ENCODE measurements at places on chromosomes 7 and 10.

DNA sequence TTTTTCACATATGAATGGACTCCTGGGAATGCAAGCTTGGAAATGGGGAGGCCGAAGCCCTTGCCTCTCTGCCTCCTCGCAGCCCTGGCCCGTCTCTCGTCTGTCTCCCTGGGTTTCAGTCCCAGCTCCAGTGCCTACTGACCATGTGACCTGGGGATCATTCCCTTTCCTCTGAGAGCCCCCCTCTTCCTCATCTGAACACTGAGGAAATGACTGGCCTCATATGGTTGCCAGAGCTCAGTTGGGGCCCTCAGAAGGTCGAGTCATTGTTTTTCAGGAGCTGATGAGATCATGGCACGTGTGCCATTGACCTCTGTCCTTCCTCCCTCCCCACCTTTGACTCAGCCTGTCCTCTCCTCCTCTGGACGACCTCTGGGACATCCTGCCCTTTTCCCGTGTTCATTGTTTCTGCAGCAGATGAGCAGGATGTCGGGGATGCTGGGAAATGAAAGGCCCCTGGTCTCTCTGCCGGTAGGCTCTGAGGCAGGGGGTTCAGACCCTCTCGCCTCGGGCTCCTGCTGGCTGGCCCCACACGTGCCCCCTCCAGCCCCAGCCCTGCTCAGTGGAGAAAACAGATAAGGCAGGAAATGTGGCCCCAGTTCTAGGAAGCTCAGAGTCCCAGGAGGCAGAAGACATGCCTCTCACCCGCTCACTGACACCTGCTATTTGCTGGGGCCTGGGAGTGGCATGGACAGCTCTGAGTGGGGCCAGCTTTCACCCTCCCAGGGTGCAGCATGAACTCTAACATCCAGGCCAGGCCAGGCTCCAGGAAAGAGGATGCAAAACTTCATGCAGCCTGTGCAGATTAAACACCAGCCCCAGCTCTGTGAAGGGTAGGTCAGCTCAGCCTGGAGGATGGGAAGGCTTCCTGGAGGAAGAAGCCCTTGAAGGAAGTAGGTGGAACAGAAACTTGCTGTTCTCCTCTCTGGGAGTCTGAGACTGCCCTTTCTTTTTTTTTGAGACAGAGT lies 8.3 kb upstream of the PPP1R35 start:
- peak; percentile 51 for DNase-seq

DNA sequence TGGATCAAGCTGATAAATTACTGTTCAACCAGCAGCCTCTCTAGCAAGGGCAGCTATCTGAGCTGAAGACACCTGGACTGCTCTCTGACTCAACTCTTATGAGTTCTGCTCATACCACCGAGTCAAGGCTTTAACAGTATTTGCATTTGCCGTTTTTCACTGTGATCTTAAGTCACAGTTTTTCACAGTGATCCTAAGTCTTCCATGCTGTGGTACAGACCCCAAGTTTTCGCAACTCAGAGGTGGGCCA lies 31.3 kb downstream of the PIP4K2A start:
- no peak for DNase-seq

- DNase-seq: no peak
Measured at GRCh38 chr10:132601567-132601966, 64.0 kb downstream of the INPP5A start.

DNA sequence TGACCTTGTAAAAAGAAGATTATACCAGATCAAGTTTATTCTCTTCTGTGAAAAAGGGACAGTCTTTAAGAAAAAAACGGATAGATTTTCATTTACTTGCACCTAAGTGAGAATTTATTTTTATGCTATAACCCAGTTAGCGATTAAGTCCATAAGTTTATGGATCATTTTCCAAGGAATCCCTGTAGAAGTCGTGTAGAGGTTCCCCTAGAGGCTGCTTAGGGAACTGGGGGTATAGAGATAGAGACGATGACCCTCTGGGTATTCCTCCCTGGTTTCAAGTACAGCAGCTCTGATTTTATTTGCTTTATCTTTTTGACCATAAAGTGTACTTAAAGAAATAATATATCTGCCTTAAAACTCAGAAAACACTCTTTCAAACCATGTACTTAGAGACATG lies 648.4 kb upstream of the LRRTM3 start:
- DNase-seq: no peak

DNA sequence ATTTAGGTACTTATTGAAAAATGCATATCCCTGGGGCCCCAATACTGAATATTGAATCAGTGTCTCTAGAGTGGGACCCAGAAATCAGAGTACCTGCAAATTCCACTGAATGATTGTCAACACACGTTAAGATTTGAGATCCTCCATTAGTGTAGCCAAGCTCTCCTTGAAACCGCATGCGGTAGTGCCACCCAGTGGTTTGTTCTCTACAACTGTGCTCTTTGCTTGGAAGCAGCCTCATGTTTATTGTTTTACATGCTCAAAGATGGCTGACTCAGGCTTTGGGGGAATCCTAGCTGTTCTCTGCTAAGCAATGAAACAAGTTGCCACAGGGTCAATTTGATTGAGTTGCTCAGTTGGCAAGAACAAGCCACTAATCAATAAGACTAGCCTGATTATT lies 340.2 kb upstream of the CELF2 start:
- DNase-seq: peak; percentile 28
